ENCODE measurements at places on chromosomes 12 and 14. TPM values are rescaled to one million over a fixed set of nuclear protein-coding genes. Genes with fewer than 3 reads are reported as not detected.

Gene NRDE2
- 9.3 TPM for total RNA-seq

Gene OTX2
- total RNA-seq: not detected

Gene RNASE1
- total RNA-seq: 0.18 TPM

Gene PTPRO
- 0.06 TPM for total RNA-seq

Gene DHRS4
- total RNA-seq: 47.3 TPM

Gene CLSTN3
- 14.3 TPM for total RNA-seq

Gene SMCO2
- total RNA-seq: 0.10 TPM

Gene SERPINA12
- total RNA-seq: not detected

Gene CLEC4A
- not detected for total RNA-seq

Gene CLEC12A
- not detected for total RNA-seq

Gene FOXN4
- total RNA-seq: 0.06 TPM

Gene TPPP2
- total RNA-seq: not detected

Gene LMNTD1
- not detected for total RNA-seq

Gene SYNDIG1L
- not detected for total RNA-seq

Gene MUCL1
- total RNA-seq: not detected

Gene TAS2R50
- total RNA-seq: not detected

Gene CCNB1IP1
- 39.5 TPM for total RNA-seq

All from A549 treated with CORT108297 at 1 μM for 4 hours (cell line).